ENCODE measurements at places on chromosomes 7 and 10.

DNA sequence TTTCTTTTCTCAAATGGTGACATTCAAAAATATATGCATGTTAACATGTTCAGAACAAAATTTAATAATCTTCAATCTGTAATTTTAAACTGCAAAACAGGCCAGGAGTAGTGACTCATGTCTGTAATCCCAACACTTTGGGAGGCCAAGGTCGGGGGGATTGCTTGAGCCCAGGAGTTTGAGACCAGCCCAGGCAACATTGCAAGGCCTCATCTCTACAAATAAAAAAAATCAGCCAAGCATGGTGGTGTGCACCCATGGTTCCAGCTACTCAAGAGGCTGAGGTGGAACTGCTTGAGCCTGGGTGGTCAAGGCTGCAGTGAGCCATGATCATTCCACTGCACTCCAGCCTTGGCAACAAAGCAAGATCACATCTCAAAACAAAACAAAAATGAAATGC, 394.3 kb downstream of the PARD3 start:
- no peak for DNase-seq

- no peak for DNase-seq
Observed at GRCh38 chr7:80779456-80779855, 139.4 kb downstream of the SEMA3C start.

- DNase-seq, result no peak
Observed at GRCh38 chr7:143346018-143346417, 16.5 kb downstream of the FAM131B start.

- DNase-seq, result peak; percentile 40
Observed at GRCh38 chr10:32050177-32050576, 6.0 kb downstream of the KIF5B start.

- DNase-seq, result no peak
Observed at GRCh38 chr10:1366811-1367425, 310.7 kb downstream of the WDR37 start.

GRCh38 chr7:50317697-50318669, 13.5 kb downstream of the IKZF1 start:
- no peak for DNase-seq

DNA sequence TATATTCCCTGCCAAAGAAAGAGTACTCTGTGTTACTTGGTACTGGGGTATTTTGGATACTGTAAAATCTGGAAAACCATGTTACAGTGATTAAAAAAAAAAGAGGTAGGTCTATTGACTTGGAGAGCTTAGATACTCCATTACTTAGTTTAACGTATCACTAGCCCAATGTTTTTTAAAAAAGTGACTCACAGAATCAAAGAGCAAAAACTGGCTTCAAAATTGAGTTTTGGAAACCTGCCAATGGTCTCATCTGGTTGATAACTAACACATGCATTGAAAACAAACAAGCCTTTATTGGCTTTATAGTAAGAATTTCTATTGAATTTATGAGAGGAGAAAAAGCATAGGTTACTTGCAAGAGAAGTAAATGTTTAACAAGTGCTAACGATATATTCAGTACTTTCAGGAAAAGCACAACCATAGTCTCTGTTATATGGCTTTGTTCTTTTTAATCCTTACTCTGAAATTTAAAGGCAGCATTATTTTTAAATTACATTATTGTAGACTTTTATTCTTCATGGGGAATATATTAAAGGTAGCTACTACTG, 563.3 kb upstream of the SORCS1 start:
- DNase-seq, result no peak

DNA sequence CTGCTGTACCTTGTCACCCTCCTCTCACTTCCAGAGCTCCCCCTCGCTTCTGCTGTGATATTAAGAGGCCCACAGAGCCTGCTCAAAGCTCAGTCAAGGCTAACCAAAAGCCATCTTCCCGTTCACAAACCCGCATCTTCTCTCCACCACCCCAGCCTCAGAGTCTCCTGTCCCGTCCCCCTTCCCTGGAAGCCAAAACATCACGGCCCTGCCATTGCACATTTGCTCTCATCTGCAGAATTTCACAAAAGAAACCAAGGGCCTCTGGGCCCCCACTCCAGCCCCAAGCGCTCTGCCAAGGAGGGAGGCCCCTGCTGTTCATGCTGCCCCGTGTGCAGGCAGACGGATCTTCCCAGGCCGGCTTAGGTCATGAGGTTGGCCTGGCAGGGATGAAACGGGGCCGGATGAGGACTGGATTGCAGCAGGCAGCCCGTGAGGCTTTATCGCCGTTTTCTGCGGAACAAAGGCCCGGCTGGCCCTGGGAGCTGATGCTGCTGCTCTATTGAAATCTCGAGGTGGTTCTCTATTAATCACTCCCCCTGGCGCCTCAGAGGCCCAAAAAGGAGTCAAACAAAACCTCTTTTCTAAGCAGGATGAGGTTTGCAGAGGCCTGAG, 31.6 kb upstream of the FOXK1 start:
- peak; percentile 83 for DNase-seq

GRCh38 chr7:27202862-27203134, 2.9 kb upstream of the HOXA13 start:
- no peak for DNase-seq

GRCh38 chr7:152922318-152923081, 162.9 kb downstream of the ACTR3B start:
- no peak for DNase-seq

DNA sequence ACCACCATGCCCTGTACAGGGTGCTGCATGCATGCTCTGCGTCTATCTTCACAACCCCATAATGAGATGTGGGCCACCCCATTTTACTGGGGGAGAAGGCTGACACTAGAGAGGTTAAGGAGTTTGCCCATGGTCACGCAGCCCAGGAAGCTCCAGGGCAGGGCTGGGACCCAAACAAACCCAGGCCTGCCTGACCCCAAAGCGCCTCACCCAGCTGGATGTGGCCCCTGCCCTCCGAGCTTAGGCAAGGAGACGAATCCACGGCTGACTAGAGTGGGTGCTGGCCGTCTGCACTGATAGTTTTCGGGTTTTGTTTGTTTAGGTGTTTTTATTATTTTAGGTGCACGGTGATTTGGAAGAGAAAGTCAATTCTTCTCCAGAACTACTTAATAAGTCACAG, 65.7 kb downstream of the CHST15 start:
- no peak for DNase-seq

GRCh38 chr7:44549457-44549856, 8.3 kb upstream of the NPC1L1 start:
- DNase-seq, result no peak

DNA sequence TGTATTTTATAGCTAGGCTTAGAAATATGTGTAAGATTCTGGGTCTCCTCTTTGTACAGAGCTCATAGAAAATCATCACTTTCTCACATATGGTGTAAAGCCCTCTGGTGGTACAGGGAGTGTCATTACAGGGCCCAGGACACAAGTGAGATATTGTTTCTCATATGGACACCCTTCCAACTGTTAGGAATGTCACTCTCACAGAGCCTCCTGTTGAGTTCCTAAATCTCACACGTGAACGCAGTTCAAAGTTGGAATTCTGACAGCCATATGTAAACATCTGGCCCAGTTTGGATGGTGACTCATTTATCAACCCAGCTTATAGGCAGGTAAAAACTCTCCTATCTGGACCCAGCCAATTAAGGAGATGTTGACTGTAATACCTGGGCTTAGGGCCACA, 35.4 kb upstream of the ZNF107 start:
- DNase-seq, result no peak

GRCh38 chr7:102836191-102836919, 76.4 kb upstream of the LRRC17 start:
- no peak for DNase-seq

DNA sequence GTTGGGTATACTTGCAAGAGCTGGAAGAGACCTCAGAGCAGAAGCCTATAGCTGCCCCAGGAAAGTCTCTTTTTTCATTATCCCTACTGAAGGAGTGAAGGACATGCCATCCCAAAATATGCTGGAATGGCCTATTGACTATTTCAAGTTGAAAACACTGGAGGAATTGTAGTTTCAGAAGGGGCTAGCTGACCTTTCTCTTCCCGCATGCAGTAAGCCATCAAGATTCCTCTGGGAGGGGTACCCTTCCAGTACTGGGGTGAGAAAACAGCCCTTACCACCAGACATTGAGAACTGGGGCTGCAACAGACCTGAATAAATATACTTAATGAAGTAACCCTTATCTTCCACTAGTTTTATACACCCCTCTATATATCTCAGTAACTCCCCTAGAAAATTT, 41.7 kb downstream of the CHCHD3 start:
- no peak for DNase-seq

GRCh38 chr7:81886211-81886764, 116.4 kb upstream of the HGF start:
- DNase-seq, result no peak

GRCh38 chr7:128735436-128735835, 3.7 kb upstream of the CALU start:
- no peak for DNase-seq

- DNase-seq, result no peak
Observed at GRCh38 chr7:138170959-138171703, 94.9 kb downstream of the AKR1D1 start.

DNA sequence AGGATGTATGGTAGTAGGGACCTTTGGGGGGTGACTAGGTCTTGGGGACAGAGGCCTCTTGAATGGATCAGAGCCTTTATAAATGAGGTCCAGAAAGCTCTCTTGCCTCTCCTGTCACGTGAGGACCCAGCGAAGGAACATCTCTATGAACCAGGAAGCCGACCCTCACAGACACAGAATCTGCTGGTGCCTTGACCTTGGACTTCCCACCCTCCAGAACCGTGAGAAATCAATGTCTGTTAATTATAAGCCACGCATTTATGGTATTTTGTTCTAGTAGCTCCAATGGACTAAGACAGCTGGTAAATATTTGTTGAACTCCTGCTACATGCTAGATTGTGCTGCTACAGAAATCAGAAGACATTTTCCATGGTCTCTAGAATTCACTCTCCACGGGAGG, 276.9 kb downstream of the SFMBT2 start:
- DNase-seq, result no peak

DNA sequence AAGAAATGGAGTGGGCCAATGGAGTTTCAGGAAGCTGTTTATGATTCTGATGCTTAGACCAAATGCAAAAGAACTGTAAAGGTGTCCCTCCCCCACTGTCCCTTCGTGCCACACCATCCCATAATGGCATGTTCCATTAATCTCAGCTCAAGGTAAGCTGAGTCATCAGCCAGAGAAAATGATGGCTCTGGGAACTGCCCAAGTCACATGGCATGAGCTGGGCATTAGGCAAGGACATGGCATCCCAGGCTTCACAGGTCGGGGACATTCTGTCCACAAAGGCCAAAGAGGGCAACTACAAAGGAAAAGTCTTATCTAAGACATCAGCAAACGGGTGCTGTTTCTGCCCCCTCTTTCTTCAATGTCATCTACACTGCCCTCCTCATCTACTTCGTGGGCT, 44.9 kb downstream of the DLG5 start:
- DNase-seq, result no peak

DNA sequence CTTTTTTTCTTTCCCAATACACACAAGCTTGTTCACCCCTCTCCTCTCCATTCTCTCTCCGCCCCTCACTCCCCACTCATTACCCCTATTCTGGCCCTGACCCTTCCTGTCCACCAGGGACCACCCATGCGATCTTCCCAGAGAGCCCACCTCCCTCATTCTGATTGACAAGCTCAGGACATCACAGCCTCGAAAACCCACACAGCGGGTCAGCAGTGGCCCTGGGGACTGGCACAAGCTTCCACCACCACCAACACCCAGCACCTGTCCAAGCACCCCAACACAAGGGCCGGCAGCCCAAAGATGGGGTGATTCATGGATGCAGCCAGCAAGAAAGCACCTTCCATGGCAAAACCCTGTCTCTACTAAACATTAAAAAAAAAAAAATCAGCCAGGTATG, 50.0 kb upstream of the USP6NL start:
- no peak for DNase-seq

DNA sequence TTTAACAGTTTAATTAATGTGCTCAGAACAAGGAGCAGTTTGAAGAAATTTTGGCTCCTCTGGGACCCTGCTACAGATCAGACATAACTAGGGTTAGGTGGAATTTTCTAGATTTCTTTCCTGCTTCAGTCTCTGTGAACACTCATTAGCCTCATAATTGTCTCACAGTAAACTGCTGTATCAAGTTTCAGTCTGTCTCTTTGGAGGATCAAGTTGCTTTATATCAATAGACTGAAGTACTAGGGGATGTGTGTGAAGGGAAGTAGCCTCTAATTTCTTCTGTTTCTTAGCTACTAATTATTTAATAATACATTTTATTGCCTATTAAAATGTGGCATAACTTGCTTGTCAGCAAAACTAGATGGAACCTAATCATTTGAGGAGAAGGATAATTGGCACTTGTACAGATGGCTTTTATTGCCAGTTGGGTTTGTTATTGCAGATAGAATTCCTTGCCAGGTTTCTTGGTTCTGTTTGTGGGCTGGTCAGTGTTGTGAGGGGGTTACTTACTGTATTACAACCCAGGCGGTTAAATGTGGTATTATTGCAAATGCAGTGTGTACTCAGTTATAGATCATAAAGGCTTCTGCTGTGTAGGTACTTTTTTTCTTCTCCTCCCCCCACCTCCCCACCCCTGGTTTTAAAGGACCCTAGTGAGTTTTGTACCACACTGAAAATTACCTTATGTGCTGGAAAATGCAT, 758.0 kb downstream of the AUTS2 start:
- DNase-seq, result no peak

GRCh38 chr10:2933924-2934323, 133.4 kb upstream of the PFKP start:
- no peak for DNase-seq

- DNase-seq, result no peak
Observed at GRCh38 chr7:37336259-37336658, 112.4 kb downstream of the ELMO1 start.

DNA sequence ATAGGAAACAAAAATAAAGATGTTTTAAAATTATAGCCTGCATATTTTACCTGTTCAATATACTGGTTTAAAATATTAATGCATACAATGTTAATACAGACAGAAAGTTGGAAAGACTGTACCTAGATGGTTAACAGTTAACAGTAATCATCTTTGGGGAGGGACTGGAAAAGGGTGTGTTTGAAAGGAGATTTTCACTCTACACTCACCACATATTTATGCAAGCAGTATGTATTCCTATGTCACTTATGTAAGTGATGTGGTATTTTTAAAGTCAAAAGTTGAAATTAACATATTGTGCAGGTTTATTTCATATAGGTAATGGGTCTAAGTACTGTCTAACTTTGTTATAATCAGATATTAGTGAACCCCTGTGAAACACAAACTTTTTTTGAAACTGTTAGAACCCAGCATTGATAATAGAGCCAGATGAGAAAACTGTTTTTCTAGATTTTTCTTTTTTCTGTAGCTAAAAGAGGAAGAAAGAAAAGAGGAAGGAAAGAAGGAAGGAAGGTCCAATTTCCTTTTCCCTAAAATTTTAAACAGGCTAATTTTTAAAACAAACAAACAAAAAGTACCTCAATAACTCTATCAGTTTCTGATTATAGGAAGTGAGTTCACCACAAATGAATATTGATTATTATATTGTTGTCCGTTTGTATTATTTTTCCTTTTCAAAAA, 9.0 kb upstream of the STARD3NL start:
- DNase-seq, result no peak

Measured in ELF-1 (cell line).